ENCODE measurements at places on chromosomes 3 and 15. TPM values are rescaled to one million over a fixed set of nuclear protein-coding genes. Genes with fewer than 3 reads are reported as not detected.

- DNase-seq, result no peak
Observed at GRCh38 chr3:131925571-131925970, 109.2 kb downstream of the CPNE4 start.

DNA sequence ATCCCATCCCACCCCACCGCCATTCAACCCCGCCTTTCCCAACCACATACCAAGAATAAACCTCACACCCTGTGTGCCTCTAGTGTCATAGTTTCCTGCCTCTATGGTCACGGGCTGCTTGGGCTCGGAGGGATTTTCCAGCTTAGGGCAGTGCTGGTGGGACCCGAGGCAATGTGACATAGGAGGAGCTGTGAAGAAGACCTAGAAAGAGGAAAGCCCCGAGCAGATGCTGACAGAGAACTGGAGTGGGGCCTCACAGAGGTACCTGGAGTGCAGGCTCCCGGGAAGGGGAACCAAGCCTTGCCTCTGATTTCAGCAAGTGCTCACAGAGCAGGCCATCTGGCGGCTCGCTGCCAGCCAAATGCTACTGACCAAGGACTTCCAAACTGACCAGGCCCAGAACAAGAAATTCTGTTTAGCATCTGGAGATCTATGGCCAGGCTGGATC is 27.5 kb downstream of the BHLHE40 start:
- DNase-seq, result no peak

DNA sequence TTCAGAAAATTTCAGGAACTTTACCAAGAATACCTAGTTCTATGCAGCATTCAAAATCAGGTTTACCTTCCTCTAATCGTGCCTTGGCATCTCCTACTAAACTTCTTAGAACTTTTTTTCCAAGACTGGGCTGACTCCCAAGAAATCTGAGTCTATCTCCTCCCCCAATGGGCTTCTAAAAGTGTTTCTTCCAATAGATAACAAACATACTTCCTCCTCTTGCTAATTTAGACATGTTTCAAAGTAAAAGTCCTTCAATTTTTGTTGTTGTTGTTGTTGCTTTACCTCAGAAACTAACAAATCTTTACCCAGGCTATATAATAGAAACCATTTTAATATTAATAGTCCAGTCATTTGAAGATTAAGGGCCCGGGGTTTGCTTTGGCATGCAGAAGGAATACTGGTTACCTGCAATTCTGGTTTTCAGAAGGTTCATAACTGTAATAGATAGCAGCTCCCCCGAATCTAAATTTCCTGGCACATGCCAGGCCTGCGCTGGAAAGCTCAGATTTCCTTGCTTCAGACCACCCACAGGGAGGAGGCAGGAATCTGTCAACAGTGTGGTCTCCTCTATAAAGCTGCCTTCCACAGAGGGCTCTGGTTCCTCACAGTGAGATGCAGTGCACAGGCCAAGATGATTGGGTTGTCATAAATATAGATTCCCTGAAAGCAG is 188.7 kb downstream of the THRB start:
- no peak for DNase-seq

The THPO gene
- 1.3 TPM for total RNA-seq

DNA sequence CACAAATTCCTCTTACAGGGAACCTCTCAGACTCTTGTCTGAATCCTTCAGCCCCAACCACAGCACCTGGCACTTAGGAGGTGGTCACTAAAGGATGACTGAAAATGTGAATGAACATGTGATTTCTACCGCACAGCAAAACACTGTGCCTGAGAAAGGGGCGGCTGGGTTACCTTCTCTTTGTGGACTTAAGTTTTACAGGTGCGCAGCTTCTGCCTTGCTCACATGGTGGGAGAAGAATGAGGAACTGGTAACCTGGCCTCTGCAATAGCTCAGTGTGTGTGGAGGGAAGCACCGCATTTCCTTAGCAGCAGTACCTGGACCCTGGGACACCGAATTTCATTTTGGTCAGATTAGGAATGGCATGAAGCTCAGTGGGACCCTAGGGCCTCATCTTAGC is 9.8 kb upstream of the ETV5 start:
- DNase-seq, result no peak

The DISP2 gene
- under 0.01 TPM for total RNA-seq
